Jurkat, Clone E6-1 (cell line): ENCODE measurements at places on chromosomes 7 and 10.

- no peak for DNase-seq
Measured at GRCh38 chr10:103685880-103686669, 169.3 kb downstream of the SH3PXD2A start.

GRCh38 chr7:4692055-4692454 lies 10.0 kb downstream of the FOXK1 start:
- no peak for DNase-seq

DNA sequence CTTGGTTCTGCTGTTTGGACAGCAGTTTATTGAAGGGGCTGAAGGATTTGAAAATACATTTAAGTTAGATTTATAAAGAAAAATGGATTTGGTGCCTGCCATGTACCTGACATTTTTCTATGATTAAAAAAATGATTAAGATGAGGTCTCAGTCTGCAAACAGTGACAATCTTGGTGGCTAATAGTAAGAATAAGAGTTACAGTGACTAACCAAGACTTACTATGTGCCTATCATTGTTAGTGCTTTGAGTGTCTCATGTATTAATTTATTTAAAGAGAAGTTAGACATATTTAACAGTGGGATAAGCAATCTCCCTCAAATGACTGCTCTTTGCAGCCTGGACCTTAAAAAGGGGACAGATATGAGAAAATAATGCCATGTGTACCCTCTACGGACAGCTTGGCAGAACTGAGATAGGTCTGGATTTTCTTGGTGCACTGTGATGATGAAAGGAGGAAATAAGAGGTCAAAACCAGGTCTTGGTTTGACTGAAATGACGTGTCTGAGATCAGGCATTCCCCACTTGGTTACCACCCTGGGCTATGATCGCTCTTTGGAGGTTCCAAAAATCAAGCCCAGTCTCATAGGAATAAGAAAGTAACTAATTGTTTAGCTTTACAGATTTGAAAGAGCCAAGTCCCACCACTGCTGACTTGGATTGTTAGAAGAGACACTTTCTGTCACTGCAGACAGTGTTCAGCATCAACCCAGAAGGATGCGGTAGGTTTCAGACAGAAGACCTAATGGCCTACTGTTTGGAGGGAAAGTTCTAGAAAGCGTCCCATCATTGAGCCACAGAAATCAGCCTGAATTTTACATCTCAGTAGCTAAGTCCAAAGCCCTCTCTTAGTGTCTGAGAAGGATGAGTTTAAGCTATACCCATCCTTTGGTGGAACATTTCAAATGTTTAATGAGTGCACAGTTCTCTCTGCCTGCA lies 2.1 kb downstream of the CASP7 start:
- no peak for DNase-seq

- DNase-seq = no peak
Measured at GRCh38 chr7:101620395-101620794, 8.7 kb downstream of the MYL10 start.

DNA sequence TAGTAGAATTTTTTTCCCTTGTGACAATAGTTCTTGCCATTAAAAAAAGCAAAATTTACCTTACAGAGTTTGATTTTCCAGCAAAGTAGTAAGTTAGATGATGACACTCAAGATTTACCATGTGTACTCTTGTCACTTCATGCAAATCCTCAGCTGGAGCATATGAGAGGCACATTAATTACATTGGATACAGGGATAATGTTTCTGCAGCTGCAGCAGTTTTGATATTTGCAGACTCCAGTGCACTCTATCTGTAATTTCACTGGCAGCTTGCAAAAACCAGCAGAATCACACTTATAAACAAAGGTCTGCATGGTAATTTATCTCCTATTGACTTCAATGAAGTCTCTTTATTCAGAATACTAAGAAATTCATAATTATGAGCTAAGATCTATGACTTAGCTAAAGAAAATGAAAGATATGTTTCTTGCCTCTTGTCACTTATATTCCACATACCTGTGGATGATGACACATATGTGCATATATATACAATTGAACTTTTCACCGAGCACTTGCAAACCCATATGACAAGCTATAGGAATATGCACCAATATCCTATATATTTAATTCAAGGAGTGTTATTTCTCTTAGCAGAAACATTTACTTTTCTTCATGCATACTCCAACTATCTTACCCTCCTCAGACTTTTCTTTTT lies 530.6 kb downstream of the PHTF2 start:
- no peak for DNase-seq

DNA sequence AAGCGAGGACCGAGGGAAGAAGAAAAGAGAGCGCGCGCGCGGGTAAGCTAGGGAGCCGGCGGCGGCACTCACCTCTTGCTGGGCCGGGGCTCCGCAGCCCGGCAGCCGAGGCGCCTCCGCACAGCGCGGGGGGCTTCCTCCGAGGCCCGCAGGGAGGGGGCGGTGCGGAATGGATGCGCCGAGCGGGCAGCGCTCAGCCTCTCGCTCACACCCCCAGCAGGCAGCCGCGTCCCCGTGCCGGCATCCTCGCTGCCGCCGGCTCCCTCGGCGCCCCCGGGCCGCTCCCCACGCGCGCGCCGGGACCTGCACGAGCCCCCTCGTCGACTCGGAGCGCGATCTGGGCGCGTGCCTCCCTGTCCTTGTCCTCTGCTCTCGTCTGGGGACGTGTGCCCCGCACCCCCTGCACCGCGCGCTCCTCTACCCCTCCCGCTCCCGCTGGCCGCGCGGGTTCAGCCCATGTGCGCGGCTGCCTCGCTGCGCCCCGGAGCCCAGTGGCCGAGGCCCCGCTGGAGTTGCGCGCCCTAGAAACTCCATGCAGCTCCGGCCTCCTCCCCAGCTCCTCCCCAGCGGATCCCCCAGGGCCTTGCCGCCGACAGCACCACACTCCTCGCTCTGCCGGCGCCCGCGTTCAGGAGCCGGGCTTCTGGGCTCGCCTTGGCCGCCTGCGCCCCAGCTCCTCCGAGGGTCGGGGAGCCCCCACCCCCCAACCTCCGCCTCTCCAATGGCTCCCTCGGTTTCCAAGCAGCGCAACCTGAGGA lies 75.3 kb downstream of the CALN1 start:
- no peak for DNase-seq

DNA sequence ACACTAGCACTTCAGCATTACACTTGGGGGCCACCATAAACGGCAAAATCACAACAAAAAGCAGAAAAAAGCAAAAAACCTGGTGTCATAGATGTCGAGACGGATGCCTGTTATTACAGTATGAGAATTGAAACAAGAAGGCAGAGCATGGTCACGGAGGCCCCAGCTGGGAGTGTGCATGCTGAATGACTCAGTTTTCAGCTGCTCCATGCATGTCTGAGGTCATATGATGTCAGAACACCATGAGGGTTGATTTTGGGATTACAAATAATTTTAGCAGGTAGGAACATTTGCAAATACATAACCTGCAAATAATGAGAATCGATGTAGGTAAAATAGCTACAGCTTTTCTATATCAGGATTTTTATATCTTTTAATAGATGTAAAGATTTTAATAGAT lies 19.1 kb downstream of the ZMYND11 start:
- DNase-seq = no peak

DNA sequence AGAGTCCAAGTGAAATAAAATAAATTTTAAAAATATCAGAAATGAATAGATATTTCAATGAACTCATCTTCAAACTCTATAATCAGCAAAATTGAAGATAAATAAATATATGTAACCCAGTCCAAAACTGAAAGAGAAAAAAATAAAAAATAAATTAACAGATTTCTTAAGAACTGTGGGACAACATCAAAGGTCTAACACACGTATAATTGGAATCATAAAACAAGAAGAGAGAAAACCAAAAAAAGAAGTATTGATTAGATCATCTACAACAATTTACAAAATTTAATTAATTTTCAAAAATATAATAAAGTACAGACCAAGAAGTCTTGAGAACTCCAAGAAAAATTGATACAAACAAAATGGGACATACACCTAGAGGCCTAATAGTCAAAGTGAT lies 625.8 kb upstream of the SORCS1 start:
- no peak for DNase-seq

- DNase-seq = peak; percentile 96
Measured at GRCh38 chr7:45001138-45001694, 1.2 kb downstream of the CCM2 start.

- no peak for DNase-seq
Measured at GRCh38 chr10:117264782-117265181, 23.9 kb downstream of the SLC18A2 start.
